NCI-H2029 (cell line): ENCODE measurements at places on chromosomes 3 and 15.
A peak's percentile ranks its signal among the peaks of the same experiment; 100 is the strongest.

DNA sequence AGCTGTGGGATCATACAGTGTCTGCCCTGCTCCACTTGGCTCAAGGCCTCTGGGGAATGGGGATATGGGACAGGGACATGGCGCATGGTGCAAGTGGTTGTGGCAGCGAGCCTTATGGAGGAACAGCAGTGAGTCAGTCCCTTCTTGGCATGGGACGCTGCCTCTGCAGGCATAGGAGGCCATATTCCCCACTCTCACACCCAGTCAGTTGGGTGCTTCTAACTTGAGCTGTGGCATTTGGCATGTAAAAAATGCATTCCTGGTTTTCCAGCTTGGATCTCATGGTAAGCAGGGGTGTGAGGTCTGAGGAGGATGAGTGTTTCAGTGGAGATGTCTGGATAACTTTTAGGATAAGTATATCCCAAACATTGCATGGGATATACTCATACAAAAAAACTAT lies 31.6 kb upstream of the UBE2Q2 start:
- no peak for DNase-seq

- DNase-seq: no peak
Observed at GRCh38 chr3:194481525-194482195, 5.1 kb downstream of the ATP13A3 start.

DNA sequence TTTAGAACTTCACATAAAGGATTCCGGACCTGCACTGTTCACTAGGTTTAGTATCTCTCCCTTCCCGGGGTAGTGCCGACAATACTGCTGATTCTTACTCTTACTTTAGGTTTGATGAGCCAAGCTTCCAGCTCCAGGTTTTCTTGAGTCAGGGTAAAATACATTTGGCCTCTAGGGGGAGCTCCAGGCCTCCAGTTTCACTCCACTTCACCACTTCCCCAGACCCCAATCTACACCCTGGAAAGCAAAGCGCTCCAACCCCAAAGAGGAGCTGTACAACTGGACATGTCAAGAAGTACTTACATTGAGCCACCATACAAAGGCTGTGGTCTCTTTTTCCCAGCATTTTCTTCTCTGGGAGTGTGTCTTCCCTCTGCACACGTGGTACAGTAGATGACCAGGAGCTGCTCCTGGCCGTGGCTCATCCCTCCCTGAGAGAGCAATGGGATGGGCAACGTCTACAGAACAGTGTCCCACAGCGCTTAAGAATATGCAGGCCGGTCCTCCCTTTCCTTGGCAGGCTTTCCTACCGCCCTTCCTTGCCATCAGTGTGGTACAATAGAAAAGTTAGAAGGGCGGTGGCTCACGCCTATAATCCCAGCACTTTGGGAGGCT lies 93.9 kb upstream of the CCDC80 start:
- peak; percentile 9 for DNase-seq

DNA sequence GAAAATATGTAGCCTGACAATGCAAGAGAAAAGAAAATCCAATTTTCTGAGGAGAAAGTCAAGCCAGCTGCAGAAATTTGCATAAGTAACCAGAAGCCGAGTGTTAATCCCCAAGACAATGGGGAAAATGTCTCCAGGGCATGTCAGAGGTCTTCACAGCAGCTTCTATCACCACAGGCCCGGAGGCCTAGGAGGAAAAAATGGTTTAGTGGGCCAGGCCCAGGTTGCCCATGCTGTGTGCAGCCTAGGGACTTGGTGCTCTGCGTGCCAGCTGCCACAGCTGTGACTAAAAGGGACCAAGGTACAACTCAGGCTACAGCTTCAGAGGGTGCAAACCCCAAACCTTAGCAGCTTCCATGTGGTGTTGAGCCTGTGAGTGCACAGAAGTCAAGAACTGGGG lies 201.2 kb upstream of the SOX2 start:
- DNase-seq: no peak

- no peak for DNase-seq
Observed at GRCh38 chr3:185084901-185085300, 68.0 kb downstream of the C3orf70 start.

DNA sequence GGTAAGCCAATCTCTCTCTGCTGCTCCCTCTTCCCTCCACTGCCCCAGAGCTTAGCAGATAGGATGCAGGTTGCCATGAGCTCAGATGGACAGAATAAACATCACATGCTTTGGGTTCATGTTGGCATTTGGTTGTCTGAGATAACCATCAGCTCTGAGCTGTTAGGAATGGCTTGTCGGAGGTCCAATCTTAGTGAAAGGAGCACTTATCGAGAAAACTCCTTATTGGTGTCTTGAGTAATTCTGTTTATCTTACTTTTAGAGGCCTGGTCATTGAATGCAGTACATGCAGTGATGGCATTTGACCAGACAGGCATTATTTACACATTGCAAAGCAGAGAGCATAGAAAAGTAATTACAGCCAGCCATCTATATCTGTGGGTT lies 99.7 kb downstream of the CEMIP start:
- no peak for DNase-seq

GRCh38 chr3:14273901-14274611 lies 95.4 kb downstream of the LSM3 start:
- peak; percentile 61 for DNase-seq

- no peak for DNase-seq
Observed at GRCh38 chr3:101643861-101644613, 32.9 kb downstream of the ZBTB11 start.

GRCh38 chr15:59555696-59556095 lies 55.9 kb upstream of the GCNT3 start:
- DNase-seq: no peak

- no peak for DNase-seq
Observed at GRCh38 chr15:62940755-62941361, 101.7 kb upstream of the TPM1 start.

DNA sequence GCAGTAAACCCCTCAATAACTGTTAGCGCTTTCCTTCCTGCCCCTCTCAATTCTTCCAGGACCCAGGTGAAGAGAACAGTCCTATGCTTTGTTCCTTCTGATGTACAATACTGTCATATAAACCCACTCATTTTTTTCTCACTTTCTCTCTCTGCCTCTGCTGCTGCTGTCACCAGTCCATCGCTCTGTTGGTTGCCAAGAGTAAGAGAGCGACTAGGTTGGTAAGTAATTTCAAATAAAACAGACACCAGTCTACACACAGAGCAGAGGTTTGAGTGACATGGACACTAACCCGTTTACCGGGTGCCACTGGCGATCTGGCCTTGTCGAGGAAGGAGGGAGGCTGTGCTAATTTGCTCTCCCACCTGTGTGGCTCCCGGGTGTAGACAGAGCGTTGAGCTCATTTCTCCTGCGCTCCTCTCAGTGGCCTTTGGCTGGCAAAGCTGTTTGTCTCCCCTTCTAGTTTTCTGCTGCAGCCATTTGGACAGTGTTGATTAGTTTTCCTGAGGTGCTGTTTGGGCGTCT lies 215.4 kb downstream of the THSD4 start:
- DNase-seq: no peak

- DNase-seq: no peak
Observed at GRCh38 chr3:64892671-64893309, 205.0 kb upstream of the ADAMTS9 start.

- no peak for DNase-seq
Observed at GRCh38 chr3:148004331-148004730, 595.2 kb downstream of the ZIC1 start.

GRCh38 chr3:89606151-89606550 lies 498.7 kb downstream of the EPHA3 start:
- DNase-seq: no peak

GRCh38 chr3:124298301-124298700 lies 306.4 kb upstream of the ROPN1 start:
- no peak for DNase-seq

DNA sequence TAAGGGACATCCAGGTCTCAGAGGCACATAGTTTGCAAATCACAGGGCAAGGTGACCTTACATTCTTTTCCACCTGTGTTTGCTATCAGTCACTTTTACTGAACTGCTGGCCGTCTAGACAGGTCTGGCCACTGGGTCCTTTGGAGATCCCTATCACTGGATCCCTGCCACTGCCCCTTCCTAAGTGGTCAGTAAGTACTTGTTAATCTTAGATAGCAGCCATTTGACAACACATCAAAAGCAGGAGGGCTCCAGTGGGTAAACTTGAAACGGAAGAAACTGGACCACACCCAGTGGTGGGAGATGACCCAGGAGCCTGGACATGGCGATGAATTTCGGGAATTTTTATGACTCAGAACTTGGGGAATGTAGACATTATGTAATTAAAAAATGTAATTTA lies 28.9 kb upstream of the RASGRP1 start:
- no peak for DNase-seq

DNA sequence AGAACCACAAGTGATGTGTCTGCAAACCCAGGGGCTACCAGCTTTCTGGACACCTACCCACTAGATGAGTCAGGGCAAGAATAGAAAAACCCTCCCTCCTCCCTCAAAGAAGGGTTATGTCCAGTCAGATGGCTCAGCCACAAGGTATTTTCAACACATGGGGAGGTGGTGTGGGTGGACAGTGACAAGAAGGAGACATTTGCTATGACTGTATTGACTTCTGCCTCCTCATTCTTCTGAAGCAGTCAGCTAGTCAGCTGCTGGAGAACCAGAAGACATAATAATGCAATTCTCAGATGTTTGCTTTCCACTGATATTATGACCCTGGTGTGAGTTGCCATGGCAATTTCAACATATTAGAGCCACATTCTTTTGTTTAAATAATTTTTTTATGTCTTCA lies 66.7 kb upstream of the GOLGA8B start:
- DNase-seq: no peak

GRCh38 chr15:81032355-81032754 lies 31.6 kb downstream of the TLNRD1 start:
- DNase-seq: no peak

DNA sequence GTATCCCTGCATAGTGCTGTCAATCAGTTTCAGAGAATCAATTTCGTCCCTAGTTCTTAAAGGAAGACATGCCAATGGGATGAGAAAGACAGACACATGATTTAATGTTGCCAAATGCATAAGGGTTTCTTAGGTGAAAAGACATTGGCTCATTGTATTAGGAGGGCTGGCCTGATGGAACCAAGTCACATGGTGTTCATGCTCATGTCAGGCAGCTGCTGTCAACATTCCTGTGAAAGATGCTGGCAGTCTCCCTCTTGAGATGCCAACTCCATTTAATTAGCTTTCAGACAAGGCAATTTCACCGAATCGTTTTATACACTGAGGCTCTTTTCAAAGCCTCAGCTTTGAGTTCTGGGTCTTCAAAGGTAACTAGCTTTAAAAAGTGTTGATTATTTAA lies 16.1 kb upstream of the IL1RAP start:
- no peak for DNase-seq

DNA sequence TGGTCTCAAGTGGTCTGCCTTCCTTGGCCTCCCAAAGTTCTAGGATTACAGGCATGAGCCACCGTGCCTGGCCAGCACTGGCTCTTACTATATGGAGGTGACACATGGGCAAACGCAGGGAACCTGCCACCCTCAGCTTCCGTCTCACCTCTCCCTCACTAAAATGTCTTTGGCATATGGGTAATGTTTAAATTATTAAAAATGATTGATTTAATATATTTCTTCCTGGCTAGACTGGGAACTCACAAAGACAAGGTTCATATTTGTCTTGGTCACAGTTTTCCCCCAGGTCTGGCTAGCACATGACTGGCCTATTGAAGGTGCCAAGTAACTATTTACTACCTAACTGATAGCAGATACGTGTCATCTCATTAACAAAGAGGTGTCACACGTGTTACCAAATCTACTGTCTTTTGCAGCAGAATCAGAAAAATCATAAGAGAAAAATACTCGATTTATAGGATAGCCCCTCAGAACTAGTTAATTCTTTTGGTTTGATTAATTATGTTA lies 48.2 kb downstream of the SYNM start:
- DNase-seq: no peak

GRCh38 chr3:21188459-21188858 lies 562.6 kb downstream of the ZNF385D start:
- no peak for DNase-seq

DNA sequence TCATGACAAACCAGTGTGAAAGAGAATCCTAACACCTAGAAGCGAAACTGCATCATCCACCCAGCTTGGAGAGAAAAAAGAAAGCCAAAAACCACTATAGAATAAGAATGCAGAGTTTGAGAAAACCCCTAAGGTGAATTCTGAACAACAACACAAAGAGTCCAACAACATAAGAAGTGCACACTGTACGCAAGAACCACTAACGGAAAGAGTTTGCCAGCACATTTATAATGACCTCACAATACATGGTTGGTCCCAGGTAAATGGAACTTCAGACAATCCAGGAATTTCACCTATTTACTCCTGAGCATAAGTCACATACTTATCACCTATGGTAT lies 128.3 kb upstream of the BHLHE40 start:
- DNase-seq: no peak

GRCh38 chr3:8879347-8879944 lies 83.8 kb downstream of the RAD18 start:
- DNase-seq: no peak

- no peak for DNase-seq
Observed at GRCh38 chr3:177107461-177108239, 89.6 kb downstream of the TBL1XR1 start.

DNA sequence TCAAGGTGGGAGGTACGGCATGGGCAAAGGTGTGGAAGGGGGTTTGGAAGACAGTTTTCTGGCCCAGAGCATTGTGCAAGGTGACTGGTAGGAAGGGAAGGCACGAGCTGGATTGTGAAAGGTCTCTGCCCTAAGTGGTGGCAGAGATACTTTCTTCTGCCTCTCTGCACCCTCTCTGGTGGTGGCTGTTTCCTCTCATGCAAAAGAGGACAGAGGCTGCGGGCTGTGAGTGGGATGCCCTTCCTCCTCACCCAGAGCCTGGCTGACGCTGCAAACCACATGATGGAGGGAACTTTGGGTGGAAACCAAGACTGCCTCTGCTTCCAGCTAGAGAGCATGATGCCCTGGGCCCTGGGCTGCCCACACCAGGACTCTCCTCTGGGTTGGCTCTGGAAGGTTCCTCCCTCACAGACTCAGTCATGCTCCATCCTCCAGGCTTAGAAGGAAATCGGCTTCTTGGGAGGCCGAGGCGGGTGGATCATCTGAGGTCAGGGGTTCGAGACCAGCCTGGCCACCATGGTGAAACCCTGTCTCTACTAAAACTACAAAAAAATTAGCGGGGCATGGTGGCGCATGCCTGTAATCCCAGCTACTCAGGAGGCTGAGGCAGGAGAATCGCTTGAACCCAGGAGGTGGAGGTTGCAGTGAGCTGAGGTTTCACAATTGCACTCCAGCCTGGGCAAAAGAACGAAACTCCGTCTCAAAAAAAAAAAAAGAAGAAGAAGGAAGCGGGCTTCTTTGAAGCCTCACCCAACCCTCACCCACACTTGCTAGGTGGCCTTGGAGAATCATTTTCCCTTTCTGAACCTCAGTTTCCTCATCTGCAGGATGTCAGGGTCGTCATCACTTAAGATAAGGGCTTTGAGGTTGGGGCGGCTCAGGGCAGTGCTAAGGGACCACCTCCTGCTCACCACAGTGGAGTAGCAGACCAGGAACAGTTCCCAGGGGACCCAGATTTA lies 8.3 kb downstream of the PSTPIP1 start:
- DNase-seq: no peak
